Cortex of kidney (tissue), 1 donor: ENCODE measurements at places on chromosomes 1 and 21.

DNA sequence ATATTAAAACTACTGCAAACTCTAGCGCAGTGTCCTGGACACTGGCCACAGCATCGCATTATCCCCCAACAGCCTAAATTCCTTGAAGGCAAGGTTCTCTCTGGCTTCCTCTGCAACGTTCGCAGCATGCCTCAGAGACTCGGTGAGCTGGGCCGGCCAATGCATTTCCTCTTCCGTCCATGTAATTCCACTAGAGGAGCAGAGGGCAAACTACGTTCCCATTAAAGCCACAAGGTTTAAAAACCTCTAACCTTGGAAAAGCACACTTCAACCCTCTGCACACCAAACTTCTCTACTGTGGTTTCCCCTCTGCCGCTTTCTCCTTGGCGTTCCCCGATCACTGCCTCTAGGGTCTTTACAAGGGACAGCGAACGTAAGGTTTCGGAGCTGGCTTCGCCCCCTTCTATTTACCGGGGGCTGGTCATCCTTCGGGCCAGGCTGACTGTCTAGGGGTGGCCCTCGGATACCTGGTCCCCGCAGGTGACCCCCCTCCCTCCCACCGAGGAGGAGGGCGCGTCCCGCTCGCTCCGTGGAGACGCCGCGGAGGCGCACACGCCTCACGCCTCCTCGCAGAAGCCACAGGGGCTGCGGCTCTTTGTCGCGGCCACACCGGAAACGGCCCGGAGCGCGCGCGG is 456 bp upstream of the SMYD2 start:
- DNase-seq, result no peak

GRCh38 chr1:233639611-233640010 is 25.7 kb downstream of the KCNK1 start:
- no peak for DNase-seq

- DNase-seq, result no peak
Measured at GRCh38 chr21:33029385-33029921, 3.7 kb downstream of the OLIG2 start.

DNA sequence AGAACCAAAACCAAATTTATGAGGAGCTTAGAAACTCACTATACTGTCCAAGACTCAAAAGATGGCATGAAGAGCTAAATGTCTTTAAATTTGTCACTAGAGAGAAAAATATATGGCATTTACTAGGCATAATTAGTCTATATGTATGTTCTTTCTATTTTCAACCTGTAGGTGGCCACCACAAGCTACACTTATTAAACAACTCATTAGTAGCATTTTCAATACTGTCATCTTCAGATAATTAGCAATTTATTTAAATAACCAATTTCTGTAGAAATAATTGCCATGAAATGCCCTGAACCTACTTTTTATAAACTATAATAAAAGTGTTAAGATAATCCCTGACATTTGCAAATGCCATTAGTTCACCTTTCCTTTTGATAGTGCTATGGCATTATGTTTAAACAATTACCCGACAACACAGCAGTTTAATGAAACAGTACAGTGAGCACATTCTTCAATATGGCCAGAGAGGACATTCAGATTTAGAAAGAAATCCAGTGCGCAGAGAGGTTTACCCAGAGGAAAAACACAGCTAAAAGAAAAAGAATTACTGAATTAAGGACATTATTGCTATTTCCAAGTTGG is 522.5 kb downstream of the PTBP2 start:
- no peak for DNase-seq

DNA sequence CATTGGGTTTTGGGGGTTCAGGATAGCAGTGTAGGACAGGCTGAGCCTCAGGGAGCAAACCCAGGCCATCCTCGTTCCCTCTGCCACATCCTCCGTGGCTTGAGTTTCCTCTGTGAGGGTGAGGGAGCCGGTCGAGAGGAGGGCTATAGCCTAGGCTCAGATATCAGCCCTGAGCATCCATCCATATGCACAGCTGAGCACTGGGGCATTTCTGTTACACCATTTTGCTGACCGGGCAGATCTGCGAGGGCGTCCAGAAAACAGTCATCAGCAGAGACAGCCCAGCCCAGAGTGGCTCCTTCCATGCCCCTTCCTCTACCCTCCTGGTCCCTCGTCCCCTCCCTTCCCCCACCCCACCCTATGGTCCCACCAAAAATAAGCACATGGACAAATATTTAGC is 53.5 kb downstream of the PTPRF start:
- DNase-seq, result no peak

DNA sequence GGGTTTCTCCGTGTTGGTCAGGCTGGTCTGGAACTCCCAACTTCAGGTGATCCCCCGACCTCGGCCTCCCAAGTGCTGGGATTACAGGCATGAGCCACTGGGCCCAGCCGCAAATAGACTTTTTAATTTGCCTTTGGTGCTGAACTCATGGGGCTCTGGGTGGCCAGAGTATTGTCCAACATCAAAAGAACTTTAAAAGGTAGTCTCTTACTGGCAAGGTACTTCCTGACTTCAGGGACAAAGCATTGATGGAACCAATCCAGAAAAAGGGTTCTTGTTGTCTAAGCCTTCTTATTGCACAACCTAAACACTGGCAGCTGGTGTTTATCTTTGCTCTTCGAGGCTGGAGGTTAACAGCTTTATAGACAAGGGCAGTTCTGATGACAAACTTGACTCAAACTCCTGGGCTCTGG is 3.8 kb upstream of the KTI12 start:
- no peak for DNase-seq

- DNase-seq, result no peak
Measured at GRCh38 chr1:65021795-65022194, 55.4 kb upstream of the JAK1 start.

DNA sequence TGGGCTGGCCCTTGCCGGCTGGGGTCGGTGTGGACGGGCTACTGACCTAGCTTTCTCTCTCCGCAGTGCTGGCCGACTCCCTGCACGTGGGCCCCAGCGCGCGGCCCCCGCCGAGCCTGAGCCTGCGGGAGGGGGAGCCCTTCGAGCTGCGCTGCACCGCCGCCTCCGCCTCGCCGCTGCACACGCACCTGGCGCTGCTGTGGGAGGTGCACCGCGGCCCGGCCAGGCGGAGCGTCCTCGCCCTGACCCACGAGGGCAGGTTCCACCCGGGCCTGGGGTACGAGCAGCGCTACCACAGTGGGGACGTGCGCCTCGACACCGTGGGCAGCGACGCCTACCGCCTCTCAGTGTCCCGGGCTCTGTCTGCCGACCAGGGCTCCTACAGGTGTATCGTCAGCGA is 34.9 kb downstream of the PTGFRN start:
- DNase-seq, result no peak

DNA sequence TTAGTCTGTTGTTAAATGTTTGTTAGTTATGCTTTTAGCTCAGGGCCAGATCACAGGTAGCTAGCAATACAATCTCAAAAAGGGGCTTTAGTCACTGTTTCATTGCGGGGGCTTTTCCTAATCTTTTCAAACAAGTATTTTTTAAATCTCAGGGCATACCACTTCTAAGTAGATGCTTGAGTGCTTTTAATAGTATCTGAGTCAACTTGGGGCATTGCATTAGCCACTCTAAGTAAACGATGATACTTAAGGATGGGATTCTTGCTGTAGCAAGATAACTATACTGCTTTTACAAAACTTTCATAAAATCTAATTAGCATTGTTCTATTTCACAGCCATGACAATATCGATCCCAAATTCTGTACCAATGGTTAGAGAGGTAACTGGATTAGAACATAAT is 11.6 kb downstream of the CDC42BPA start:
- DNase-seq, result no peak

GRCh38 chr1:156073110-156073687 is 9.1 kb downstream of the MEX3A start:
- no peak for DNase-seq

GRCh38 chr21:41834926-41835663 is 44.0 kb downstream of the PRDM15 start:
- DNase-seq, result no peak

DNA sequence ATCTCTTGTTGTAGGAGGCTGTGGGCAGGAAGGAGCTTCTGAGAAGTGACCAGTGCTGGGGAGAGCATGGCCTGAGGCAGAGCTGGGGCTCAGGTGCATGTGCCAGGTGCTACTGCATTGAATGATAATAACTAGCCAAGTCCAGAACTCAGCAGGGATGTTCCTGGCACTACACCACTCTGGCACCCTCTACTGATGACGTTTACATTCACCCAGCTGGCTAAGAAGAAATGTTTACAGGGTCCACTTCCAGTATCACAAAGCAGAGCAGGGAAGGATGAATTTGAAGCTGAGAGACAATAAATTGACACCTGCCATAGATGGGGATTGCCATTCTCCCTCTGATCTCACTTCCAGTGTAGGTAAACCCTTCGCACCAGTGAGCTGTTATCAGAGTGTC is 411.8 kb downstream of the SETD4 start:
- no peak for DNase-seq

DNA sequence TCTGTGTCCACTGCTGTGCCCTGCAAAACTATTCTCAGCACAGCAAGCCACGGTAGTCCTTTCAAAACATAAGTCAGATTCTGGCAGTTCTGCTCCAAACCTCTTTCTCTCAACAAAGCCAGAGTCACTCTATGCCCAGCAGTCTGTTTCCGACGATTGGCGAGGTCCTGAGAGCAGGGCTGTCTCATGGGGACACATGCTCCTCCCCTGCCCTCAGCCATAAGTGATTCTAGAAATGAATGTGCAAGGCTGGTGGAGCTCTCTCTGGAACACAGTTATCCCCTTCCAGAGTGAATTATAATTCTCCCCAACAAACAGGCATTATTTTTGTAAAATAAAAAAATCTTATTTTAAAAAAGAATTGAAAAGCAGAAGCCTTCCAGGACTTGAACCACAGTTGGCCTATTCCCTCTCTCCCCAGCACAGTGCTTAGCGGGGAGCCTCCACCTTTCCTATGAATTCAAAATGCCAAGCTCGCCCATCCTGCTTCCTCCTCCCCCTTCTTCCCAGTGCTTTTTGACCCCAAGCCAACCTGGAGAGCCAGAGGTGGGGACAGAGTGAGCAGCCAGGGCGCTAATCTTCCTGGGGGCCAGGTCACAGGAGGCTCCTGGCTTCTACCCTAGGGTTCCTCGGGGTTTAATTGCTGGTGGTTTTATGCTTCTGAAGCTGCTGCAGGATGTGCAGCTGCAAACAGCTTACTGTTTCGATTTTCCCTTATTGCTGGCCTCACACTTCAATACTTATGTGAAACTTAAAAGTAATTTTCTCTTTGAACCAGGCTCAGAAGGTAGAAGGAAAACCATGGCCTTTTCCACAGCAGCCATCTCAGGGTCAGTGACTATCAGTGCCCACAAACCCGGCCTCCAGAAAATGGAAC is 41.1 kb downstream of the KCNJ6 start:
- DNase-seq, result no peak

- no peak for DNase-seq
Measured at GRCh38 chr1:94919241-94920030, 7.5 kb downstream of the CNN3 start.

GRCh38 chr21:35382696-35383095 is 333.6 kb upstream of the RUNX1 start:
- DNase-seq, result no peak

DNA sequence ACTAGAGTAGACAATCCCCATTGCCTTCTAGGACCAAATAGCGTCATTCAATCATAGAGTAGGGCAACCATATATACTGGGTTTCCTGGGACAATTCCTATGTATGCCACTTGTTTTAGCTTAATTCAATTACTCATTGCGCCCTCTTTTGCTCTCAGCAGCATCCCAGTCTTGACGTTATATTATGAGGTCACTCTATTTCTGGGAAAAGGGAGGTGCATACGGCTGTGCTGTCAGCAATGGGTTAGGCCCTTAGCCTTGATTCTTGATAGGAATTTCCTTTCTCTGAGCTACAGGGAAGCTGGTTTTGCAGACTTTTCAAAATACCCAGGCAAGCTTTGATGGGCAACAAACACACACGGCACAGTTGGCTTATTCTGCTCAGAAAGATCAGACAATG is 4.4 kb upstream of the KAZN start:
- no peak for DNase-seq

DNA sequence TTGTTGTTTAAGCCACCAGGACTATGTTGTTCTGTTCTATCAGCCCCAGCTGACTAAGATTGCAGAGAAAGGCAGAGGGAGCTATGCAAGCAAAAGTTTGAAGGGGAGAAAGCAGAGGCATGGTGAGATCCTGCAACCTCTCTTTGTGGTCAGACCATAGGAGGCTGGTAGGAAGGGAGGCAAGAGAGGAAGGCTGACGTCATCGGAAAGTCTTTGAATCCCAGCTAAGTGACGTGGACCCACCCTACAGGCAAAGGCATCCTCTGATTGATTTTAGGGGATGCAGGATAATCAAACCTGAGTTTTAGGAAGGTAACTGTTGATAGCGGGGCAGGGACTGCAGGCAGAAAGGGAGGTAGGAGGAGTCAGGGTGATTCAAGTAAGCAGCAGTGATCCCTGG is 23.3 kb upstream of the TNNI1 start:
- no peak for DNase-seq

DNA sequence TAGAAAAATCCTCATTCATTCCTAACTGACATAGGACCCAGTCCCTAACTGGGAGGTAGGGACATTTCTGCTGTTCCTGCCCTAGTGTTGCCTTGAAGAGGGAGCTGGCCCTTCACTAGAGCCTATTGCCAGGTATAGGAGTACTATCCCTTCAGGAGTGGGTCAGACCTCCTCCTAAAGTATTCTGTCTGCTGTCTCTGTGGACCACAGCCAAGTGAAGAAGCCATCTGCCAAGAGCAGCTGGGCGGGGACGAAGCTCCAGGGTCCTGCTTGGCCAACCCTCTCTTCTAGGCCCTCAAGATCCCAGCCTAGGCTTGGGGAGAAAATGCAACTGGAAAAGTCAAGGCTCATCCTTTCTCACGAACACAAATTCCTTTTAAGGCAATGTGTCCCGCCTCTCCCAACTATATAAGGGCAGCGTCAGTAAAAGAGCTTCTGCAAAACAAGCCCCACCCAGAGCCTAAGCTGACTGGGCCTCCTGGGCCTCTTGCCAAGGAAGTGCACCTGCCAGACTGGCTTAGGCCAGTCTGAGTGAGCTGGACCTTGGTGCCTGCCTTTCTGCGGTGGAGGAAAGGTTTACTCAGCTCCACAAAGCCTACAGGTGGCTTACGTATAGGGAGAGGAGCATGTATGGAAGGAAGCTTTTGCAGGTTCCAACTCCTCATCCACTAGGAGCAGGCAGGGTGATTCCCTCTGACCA is 638 bp upstream of the TUFT1 start:
- DNase-seq, result no peak

DNA sequence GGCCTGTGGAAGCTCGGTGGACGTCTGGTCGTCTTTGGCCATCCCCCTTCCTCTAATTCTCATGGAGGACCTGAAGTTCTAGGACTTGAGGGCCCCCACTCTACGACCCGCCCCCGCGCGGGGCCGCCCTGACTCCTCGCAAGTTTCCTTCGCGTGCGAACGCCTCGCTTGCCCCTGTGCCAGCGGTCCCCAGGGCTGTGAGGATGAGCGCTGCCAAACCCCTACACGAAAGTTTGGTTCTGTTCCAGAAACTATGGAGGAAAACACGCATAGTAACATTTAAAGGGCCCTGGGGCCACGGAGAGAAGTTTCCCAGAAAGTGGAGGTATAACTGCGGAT is 304 bp upstream of the GNG12 start:
- DNase-seq, result no peak

DNA sequence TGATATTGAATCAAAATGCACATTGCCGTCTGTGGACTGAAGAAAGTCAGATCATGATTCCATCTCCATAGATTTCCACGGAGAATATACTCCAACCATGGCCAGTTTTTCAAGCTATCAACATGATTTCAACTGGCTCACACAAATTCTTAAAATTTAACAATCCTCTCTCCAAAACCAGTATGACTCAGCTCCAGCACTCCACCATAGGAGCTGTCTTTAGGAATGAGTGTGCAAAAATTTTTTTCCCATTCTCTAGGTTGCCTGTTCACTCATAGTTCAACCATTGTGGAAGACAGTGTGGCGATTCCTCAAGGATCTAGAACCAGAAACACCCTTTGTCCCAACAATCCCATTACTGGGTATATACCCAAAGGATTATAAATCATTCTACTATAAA is 40.8 kb downstream of the RGL1 start:
- no peak for DNase-seq
